ENCODE measurements at places on chromosomes 11 and 22. TPM values are rescaled to one million over a fixed set of nuclear protein-coding genes. Genes with fewer than 3 reads are reported as not detected.
A peak's percentile ranks its signal among the peaks of the same experiment; 100 is the strongest.

Gene MMP11
- total RNA-seq = 2.1 TPM

Gene TMEM151A
- 1.6 TPM for total RNA-seq

GRCh38 chr11:113615773-113616172, 90.3 kb downstream of the TMPRSS5 start:
- DNase-seq = no peak

GRCh38 chr11:118524356-118524755, 2.9 kb upstream of the TTC36 start:
- no peak for DNase-seq

- DNase-seq = no peak
Measured at GRCh38 chr11:27934830-27935145, 173.2 kb downstream of the KIF18A start.

DNA sequence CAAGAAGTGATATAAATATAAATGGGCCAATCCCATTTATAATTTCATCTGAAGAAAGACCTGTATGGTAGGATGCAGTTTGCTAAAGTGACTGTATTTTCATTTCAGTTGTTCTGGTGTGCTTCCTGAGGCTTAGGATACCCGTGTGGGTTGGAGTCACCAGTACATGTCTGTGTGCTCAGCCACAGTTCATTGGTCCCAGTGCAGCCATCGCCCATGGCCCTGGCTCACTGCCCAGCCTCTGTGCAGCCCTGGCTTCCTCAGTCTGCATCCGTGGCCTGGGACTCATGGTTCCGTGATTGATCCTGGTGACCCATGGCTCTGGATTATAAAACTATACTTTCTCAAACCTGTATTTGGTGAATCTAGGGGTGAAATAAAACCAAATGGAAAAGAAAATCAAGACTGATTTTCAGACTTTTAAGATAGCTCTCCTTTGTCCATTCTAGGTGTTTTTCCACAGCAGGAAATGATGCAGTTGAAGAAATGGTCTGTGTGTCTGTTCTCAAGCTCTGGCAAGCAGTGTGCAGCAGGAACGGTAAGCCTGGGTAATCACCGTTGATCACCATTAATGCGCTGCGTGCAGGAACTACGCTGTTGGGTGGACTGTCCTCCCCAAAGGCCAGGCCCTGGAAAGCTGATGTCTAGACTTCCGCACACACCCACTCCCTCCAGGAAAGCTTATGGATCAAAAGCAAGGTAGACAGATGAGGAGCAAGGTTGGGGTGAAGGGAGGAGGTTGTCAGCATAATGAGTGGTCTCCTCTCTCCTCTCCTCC, 27.2 kb downstream of the TTC12 start:
- no peak for DNase-seq

GRCh38 chr11:46987183-46987582, 50.6 kb downstream of the CSTPP1 start:
- DNase-seq = no peak

DNA sequence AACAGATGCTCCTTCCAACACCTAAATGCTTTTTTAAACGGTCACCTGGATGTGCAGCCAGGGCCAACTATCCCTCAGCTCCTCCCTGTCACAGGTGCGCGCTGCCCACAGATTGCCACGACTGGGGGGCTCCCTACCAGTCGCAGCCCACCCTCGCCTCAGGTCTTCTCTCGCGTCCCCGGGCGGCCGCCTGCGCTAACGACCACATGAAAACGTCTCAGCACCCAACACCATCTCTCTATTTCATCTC, 469 bp downstream of the ZBED5 start:
- no peak for DNase-seq

- DNase-seq = no peak
Measured at GRCh38 chr11:56885177-56885576, 103.5 kb upstream of the OR5AK2 start.

DNA sequence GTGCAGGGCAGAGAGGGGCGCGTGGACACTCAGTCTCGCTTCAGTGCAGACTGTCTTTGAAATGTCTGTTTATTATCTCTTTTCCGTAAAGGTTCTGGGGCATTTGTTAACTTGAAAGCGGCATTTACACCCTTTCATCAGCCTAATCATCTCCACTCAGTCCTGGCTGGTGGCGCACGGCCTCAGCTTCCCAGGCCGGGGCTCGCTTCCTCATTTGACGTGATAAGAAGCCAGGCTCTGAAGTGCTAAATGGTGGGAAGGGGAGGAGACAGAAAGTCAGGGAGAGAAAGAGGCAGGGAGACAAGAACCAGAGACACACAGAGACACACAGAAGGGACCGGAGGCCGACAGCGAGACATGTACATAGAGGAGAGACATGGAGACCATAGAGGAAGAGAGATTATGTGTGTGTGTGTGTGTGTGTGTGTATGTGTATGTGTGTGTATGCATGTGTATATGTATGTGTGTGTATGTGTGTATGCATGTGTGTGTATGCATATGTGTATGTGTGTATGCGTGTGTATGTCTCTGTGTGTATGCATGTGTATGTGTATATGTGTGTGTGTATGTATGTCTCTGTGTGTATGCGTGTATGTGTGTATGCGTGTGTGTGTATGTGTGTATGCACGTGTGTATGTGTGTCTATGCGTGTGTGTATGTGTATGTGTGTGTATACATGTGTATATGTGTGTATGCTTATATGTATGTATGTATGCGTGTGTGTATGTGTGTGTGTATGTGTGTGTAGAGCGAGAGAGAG, 101.5 kb downstream of the ST3GAL4 start:
- DNase-seq = no peak

- DNase-seq = peak; percentile 58
Measured at GRCh38 chr11:9264316-9265210, 587 bp downstream of the DENND5A start.

DNA sequence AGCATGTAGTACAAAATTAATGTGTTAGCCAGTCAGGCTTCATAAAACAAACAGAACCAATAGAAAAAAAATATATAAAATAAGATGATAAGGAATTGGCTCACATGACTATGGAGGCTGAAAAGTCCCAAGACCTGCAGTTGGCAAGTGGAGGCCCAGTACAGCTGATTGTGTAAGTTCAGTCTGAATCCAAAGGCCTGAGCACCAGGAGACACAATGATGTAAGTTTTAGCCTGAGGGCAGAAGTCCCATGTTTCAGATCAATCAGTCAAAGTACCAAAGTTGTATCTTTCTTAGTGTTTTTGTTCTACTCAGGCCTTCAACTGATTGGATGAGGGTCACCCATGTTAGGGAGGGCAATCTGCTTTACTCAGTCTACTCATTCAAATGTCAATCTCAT, 14.3 kb upstream of the OR10D3 start:
- no peak for DNase-seq

DNA sequence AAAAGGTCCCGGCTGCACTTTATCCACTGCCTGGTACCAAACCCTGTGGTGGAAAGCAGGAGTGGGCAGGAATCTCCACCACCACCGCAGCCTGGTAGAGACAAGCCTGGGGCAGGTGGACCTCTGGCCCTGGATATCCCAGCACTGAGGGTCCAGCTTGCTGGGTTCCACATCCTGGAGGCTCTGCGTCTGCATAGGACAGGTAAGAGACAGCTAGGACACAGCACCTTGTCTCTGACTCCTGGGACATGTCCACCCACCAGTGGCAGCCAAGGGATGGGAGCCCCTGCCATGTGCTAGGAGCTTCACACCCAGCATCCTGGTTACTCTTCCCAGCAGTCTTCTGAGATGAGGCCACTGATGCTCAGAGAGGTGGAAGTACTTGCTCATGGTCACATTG, 105.5 kb downstream of the MYO18B start:
- DNase-seq = no peak

GRCh38 chr11:33651555-33651954, 49.1 kb downstream of the C11orf91 start:
- no peak for DNase-seq
